ENCODE measurements at places on chromosomes 11 and 22. TPM values are rescaled to one million over a fixed set of nuclear protein-coding genes. Genes with fewer than 3 reads are reported as not detected.
A peak's percentile ranks its signal among the peaks of the same experiment; 100 is the strongest.

Gene OR51Q1
- total RNA-seq: not detected

- H3K4me1 ChIP-seq: peaks cover 14% of the 10 kb centered on the region
- peak overlapping the region; percentile 49 for H3K27ac ChIP-seq
- no peaks in the 10 kb centered on the region for H3K27me3 ChIP-seq
- no peak overlapping the region for H3K4me3 ChIP-seq
- DNase-seq: peak; percentile 90
- H3K36me3 ChIP-seq: no peaks in the 10 kb centered on the region
Observed at GRCh38 chr11:12914400-12914912, 94.7 kb upstream of the RASSF10 start.

DNA sequence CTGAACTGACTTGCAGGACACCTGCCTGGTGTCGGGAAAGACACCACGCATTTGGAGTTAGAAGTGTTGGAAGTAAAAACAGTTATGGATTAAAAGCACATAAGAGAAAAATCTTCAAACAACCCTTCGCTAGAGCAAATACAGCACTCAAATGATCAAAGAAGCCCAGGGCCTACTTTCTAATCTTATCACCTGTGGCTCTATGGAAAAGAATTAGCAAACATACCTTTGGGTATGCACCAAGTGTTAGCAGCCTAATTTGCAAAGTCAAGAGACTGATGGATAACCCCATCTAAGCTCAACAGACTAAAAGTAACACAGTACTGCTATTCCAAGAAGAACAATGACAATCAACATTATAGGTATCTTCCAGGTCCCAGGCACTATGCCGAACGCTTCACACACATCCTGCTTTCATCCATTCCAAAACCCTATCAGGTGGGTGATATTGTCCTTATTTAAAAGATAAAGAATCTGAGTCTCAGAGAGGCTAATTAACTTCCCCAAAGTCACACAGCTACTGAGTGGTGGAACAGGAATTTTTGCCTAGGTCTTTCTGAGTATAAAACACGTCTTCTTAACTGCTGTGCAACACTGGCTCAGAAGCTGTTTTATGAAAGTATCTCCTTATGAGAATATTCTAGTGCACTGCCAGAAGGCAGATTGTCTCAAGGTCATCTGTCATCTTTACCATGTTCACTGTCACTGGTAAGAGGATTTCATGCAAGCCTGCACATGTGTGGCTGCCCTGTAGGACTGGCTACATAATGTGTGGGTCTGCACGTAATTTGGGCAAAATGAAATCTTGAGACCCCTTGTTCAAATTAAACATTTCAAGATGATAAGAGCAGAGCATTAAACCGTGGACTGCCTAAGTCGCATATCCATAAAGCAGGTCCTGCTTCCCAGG lies 16.4 kb downstream of the SLC1A2 start:
- H3K4me3 ChIP-seq: no peak overlapping the region
- H3K4me1 ChIP-seq: peaks cover 4% of the 10 kb centered on the region
- no peak overlapping the region for H3K27ac ChIP-seq
- no peaks in the 10 kb centered on the region for H3K36me3 ChIP-seq
- H3K27me3 ChIP-seq: no peaks in the 10 kb centered on the region

DNA sequence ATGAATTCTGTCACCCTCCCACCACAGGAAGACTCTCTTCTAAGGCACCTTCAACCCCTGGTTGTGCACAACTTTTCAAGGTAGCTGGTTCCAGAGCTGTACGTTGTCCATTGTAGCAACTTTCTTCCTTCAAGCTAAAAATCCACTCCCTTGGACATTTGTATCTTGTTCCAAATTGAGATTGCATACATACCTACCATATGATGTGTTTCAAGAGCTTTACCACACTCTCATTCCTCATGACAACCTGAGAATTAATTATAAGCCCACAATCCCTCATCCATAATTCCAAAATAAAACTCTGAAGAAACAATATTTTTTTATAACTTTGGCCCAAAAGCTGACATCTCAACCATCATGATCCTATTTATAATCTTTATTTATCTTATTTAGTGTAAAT lies 3.0 kb downstream of the OR52W1 start:
- H3K27ac ChIP-seq: no peak overlapping the region
- no peak for DNase-seq
- H3K4me3 ChIP-seq: no peak overlapping the region
- no peaks in the 10 kb centered on the region for H3K4me1 ChIP-seq
- H3K36me3 ChIP-seq: peaks cover 5% of the 10 kb centered on the region
- H3K27me3 ChIP-seq: no peaks in the 10 kb centered on the region

Gene OR10D3
- total RNA-seq: not detected

- no peak for DNase-seq
- no peak overlapping the region for H3K27ac ChIP-seq
- no peaks in the 10 kb centered on the region for H3K27me3 ChIP-seq
- peaks cover 83% of the 10 kb centered on the region for H3K36me3 ChIP-seq
- no peak overlapping the region for H3K4me3 ChIP-seq
Observed at GRCh38 chr22:41524809-41525449, 19.3 kb downstream of the POLR3H start.

- no peaks in the 10 kb centered on the region for H3K36me3 ChIP-seq
- H3K4me3 ChIP-seq: no peak overlapping the region
- no peaks in the 10 kb centered on the region for H3K4me1 ChIP-seq
- no peak overlapping the region for H3K27ac ChIP-seq
- DNase-seq: no peak
Observed at GRCh38 chr11:37353192-37353591, 755.2 kb upstream of the RAG2 start.

- H3K27ac ChIP-seq: no peak overlapping the region
- no peak for DNase-seq
- H3K27me3 ChIP-seq: no peaks in the 10 kb centered on the region
- H3K36me3 ChIP-seq: peaks cover 3% of the 10 kb centered on the region
- H3K4me3 ChIP-seq: no peak overlapping the region
Observed at GRCh38 chr11:131993246-131993645, 622.8 kb downstream of the NTM start.

- no peaks in the 10 kb centered on the region for H3K27me3 ChIP-seq
- no peaks in the 10 kb centered on the region for H3K4me1 ChIP-seq
- H3K4me3 ChIP-seq: no peak overlapping the region
- no peak overlapping the region for H3K27ac ChIP-seq
- no peaks in the 10 kb centered on the region for H3K36me3 ChIP-seq
- no peak for DNase-seq
Observed at GRCh38 chr11:128116447-128116846, 470.9 kb downstream of the ETS1 start.

Gene CDC42EP2
- total RNA-seq: 8.5 TPM

DNA sequence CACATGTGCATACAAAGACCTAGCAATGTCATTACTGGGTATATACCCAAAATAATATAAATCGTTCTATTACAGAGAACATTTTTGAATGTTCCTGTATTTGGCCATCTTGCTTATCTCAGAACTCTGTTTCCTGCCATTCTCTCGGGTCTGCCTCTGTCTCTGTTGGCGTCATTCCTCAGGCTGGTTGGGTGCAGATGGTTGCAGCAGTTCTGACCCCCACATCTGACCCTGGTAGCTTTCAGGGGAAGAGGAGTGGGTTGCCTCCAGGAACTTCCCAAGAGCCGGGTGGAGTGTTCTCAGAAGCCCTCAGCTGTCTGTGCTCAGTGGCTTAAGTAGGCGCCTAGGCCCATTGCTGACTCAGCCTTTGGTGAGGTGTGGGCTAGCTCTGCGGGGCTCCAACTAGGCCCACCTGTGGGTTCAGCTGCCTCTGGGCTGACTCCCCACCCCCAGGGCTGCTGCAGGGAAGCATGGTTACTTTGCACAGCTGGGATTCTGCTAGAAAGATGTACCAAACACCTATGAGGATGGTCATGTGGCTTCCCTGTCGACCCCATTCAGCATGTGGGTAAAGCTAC lies 114.0 kb downstream of the TBC1D22A start:
- H3K4me3 ChIP-seq: no peak overlapping the region
- peaks cover 2% of the 10 kb centered on the region for H3K4me1 ChIP-seq
- peaks cover 3% of the 10 kb centered on the region for H3K36me3 ChIP-seq
- no peaks in the 10 kb centered on the region for H3K27me3 ChIP-seq
- DNase-seq: no peak

GRCh38 chr11:86571273-86571948 lies 101.0 kb downstream of the ME3 start:
- H3K27ac ChIP-seq: no peak overlapping the region
- H3K4me3 ChIP-seq: no peak overlapping the region
- H3K36me3 ChIP-seq: no peaks in the 10 kb centered on the region
- no peak for DNase-seq
- H3K4me1 ChIP-seq: no peaks in the 10 kb centered on the region

GRCh38 chr11:61707574-61707973 lies 27.4 kb downstream of the DAGLA start:
- H3K36me3 ChIP-seq: peaks cover 24% of the 10 kb centered on the region
- H3K4me3 ChIP-seq: no peak overlapping the region
- H3K27ac ChIP-seq: no peak overlapping the region
- H3K27me3 ChIP-seq: no peaks in the 10 kb centered on the region
- no peak for DNase-seq

Gene PLET1
- total RNA-seq: not detected

GRCh38 chr11:57240757-57241156 lies 3.7 kb upstream of the APLNR start:
- peaks cover 44% of the 10 kb centered on the region for H3K4me1 ChIP-seq
- peak overlapping the region; percentile 61 for H3K27ac ChIP-seq
- H3K27me3 ChIP-seq: no peaks in the 10 kb centered on the region
- no peak overlapping the region for H3K4me3 ChIP-seq

- no peak for DNase-seq
- no peaks in the 10 kb centered on the region for H3K27me3 ChIP-seq
- H3K4me1 ChIP-seq: peaks cover 10% of the 10 kb centered on the region
- no peaks in the 10 kb centered on the region for H3K36me3 ChIP-seq
- no peak within 1 kb of the TSS for H3K4me3 ChIP-seq
- H3K27ac ChIP-seq: no peak within 1 kb of the TSS
Observed at GRCh38 chr22:39097098-39098020, at the start of gene APOBEC3H. TSS of gene APOBEC3H (plus strand) at chr22:39097244. CDS start at chr22:39100279, 3,035 bp downstream.
